ENCODE measurements at places on chromosomes 6 and 20.

DNA sequence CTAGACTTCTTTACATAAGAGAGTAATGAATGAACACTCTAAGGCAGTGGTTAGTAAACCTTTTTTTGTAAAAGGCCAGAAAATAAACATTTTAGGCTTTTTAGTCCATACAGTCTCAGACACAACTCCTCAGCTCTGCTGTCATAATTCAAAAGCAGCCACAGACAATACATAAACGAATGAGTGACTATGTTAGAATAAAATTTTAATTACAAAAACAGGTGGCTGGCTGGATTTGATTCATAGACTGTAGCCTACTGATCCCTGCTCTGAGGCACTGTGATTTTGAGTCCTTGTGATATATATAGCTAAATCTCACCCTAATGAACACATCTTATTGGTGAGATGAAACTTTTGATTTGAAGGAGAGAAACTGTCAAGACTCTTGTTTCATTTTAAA lies 155.1 kb downstream of the AIG1 start:
- DNase-seq, result no peak

- DNase-seq, result no peak
Observed at GRCh38 chr6:33175436-33176069, 16.7 kb downstream of the COL11A2 start.

- no peak for DNase-seq
Observed at GRCh38 chr6:87543696-87544473, 45.9 kb downstream of the RARS2 start.

DNA sequence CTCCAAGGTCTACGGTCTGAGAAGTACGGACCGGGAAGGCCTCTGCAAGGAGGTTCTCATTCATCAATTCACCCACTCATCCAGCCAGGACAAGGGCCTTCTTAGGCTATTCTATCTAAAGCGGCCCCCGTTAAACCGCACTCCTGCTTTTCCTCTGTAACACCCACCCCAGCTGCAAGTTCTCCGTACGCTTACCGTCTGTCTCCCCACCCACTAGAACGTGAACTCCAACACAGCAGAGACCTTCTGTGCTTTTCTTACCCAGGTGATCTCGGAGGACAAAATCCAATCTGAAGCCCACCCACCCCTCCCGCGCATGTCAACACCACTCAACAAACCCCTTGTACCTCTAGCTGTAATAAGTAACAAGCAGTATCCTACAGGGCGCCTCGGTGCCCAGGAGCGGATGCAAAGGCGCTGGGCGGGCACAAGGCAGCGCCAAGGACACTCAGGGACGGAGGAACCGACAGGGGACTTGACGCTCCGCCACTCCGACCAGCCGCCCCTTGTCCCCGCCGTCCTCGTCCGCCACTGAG lies 351 bp downstream of the AURKA start:
- DNase-seq, result no peak

All from DMS79 treated with DMSO at 0.1 percent for 48 hours (cell line).